ENCODE measurements at places on chromosomes 1 and 21.

DNA sequence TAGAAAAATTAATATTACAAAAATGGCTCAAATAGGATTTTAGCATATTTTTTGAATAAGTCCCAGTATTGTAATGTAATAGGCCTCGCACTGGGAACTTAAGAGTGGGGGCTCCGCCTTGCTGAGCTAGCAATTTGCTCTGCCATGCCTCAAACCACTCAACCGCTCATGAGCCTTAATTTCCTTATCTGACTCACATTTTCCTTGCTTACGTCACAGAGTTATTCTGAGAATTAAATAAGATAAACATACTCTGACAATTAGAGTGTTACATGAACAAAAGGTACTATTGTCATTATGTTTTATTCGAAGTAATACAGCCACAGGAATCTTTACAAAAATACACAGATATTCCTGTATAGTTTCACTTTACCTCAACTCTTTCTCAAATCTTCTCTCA, 108.1 kb downstream of the SLC44A5 start:
- no peak for DNase-seq

DNA sequence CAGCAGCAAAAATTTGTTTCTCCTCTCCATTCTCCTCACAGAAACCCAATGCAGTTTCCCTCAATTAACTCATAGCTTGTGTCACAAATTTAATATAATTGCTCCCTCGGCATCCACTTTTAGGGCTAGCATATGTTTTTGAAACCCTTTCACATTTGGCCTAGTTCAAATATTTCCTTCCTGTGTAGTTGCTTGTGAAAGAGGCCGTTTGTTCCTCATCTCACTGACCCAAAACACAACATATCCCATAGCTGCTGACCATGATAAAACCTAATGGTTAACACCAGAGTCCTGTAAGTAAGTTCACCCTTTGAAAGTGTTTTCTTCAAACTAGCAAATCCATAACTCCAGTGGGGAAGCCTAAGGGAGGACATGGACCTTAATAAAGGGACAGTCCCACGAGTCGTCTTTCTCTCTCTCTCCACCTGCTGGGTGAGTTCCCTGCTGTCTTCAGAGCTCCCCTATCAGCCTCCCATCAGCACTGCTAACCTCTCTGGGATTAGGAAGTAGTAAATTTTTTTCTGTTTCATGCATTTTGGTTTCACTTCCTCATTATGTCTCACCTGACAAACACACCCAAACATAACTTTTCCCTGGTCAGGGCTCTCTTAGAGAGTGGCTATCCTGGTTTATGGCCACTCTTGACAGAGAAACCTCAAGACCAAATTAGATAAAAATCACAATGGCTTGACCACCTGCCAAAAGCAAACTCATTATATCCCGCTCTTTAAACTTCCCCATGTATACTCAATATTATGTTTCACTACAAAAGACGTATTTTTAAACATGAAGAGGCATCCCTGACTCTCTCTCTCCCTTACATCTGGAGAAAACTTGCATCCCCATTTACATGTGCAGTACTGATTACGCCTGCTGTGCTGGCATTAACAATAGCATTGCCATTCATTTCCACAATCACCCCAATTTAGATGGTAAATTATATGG, 177.7 kb upstream of the HP1BP3 start:
- peak; percentile 15 for DNase-seq

GRCh38 chr1:3339856-3340255, 114.6 kb upstream of the ARHGEF16 start:
- no peak for DNase-seq

DNA sequence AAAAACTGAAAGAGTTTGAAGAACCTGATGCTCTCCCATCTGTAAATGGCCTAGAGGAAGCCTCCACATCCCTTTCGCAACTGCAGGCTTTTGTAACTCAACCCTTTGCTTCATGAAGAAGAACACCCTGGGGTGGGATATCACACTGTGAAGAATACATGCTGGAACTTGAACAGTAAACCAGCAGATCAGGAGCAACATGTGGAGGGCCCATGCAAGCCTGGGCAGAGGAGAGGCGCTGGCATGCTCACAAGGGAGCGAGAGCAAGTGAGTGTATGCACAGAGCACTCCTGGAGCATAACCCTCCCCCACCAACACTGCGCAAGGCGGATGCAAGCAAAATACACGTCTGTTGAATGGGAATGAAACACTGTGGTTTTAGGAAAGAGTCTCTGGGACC, 24.6 kb upstream of the SPAG17 start:
- DNase-seq = no peak

DNA sequence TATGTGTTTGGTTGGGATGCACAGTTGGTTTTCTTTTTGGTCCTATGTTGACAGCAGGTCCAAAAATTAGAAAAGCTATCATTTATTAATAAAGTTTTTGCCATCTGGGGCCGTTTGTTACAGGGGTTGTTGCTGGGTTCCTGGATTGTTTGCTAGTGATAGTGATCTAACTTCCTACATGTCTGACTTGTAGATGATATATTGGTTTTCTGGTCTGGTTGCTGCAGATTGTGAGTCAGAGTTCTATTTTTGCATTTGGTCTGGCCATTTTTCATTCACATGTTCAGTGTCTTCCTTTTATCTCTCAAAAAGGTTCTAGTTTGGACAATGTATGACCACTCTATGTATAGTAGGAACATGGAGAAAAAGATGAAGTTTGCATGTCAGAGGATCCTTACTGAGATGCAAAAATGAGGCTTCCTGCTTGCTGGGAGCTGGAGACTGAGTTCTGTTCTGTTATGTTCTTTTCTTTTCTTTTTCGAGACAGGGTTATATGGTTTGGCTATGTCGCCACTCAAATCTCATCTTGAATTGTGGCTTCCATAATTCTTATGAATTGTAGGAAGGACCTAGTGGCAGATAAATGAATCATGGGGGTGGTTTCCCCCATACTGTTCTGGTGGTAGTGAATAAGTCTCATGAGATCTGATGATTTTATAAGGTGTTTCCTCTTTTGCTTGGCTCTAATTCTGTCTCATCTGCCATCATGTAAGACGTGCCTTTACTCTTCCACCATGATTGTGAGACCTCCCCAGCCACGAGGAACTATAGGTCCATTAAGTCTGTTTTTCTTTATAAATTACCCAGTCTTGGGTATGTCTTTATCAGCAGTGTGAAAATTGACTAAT, 4.2 kb upstream of the NVL start:
- no peak for DNase-seq

- DNase-seq = no peak
Measured at GRCh38 chr1:108712606-108713150, at the start of gene FNDC7. FNDC7 (plus strand) TSS chr1:108712908; CDS start chr1:108712934, 26 bp downstream.

DNA sequence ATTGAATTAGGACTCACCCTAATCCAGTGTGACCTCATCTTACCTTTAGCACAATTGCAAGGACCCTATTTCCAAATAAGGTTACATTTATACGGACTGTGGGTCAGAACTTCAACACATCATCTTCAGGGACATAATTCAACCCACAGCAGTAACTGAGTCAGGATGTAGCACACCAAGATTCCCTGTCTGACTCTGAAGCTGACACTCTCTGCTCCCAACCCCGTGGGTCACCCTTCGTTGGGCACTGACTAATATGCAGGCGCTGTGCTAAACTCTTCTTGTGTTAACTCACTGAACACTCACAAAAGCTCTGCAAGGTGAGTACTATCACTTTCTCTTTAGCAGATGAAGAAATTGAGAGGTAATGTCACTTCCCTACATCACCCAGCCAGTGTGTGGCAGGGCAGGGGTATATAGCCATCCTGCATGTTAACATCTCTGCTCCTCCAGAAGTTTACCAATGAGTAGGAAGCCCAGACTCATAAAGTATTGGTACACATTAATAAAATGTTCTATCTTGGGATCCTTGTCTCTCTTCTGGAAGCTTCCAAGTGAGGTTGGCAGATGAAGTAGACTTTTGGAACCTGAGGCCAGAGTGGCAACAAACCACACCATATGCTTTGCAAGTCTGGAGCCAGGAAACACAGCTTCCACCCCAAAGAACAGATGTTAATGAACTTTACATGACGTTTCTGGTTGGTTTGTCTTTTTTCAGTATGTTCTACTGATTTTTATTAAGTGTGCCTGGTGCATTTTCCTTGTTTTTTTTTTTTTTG, 139.2 kb upstream of the KLHDC7A start:
- no peak for DNase-seq

DNA sequence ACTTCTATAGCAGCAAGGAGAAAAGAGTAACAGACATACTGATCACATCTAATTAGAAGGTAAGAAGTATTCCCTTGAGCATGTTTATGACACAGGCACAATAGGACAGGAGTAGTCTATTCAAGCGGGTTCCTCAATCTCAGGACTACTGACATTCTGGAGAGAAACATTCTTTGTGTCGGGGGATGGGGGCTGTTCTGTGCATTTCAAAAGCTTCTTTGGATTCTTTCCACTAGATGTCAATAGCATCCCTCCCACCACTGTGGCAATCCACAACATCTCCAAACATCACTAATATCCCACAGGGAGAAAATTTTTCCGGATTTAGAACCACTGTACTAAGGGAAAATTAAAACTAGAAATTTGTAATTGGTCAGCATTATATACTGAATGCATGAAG, 56.9 kb downstream of the ADAMTS5 start:
- DNase-seq = no peak

- DNase-seq = no peak
Measured at GRCh38 chr21:42194863-42195262, 24.1 kb upstream of the ABCG1 start.

DNA sequence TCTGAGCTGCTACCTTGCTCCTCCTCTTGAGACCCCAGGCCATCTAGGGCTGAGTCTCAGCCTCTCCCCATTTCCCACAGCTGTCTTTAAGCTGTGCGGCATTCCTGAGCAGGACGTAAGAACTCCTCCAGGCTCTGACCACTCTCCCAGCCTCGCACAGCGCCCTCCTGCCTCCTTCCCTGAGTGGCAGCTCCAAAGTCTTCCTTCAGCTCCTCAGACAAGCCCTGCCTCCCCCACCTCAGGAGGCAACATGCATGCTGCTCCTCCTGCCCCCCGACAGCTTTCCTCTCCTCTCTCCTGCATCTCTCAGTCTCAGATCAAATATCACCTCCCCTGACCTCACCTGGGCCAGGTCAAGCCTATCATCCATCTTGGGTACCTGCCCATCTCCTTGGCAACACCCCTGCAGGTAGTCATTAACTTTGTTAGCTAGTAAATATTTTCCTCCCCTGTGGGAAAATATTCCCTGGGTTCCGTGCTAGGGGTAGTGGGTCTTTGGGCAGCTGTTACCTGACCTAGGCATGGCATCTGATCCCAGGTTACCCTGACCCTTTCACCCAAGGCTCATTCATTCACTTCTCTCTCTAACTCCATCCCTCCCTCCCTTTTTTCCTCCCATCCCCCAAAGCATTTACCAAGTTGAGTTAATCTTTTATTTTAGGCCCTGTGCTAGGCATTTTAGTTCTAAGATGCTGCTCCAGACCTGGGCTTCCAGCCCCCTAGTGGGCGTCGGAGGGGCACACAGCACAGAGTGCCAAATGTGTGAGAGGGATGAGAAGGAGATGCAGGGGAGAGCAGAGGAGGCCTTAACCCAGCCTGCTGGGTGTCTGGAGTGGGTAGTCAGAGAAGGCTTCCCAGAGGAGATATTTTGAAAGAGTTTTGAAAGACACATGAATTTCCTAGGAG, 419.9 kb downstream of the PTPRU start:
- no peak for DNase-seq

DNA sequence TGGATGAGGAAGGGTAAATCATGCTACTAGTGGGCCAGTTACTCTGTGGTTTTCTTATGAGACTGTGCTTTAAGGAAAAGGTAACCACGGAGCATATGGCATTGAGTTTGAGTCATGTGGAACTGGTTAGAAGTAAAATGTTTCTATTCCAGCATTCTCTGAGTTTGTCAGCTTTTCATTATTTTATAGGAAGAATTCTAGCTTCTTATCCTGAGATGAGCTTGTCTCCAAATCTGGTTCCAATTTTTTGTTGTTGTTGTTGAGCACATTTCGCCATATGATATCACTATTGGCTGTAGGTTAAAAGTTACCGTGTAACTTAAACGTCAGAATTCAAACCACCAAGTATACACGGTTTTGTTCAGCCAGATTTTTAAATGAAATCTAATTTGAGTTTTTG, 69.9 kb downstream of the ATF6 start:
- no peak for DNase-seq

- DNase-seq = no peak
Measured at GRCh38 chr1:158334526-158335212, 3.3 kb upstream of the CD1B start.

DNA sequence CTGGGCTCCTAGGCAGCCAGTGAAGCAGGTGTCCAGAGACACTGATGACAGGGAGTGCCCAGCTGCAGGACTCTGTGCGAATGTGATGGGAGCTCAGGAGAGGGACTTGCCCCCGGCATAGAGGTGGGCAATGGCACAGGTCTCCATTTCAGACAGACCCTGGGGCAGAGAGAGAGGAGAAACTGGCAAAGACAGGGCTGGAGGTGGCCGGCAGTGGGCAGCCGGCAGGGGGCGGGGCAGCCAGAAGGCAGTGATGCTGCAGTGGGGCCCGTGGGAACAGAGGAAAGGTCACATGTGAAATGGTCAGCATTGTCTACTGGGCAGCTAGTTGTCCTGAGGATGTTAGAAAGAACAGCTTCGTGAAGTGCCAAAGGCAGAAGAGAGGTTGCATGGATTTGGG, 112.6 kb downstream of the HUNK start:
- DNase-seq = no peak

GRCh38 chr1:48687282-48688045, 89.2 kb downstream of the BEND5 start:
- no peak for DNase-seq

- no peak for DNase-seq
Measured at GRCh38 chr1:23057301-23057700, 38.0 kb downstream of the KDM1A start.

- DNase-seq = no peak
Measured at GRCh38 chr1:66460776-66461175, 73.2 kb upstream of the SGIP1 start.

DNA sequence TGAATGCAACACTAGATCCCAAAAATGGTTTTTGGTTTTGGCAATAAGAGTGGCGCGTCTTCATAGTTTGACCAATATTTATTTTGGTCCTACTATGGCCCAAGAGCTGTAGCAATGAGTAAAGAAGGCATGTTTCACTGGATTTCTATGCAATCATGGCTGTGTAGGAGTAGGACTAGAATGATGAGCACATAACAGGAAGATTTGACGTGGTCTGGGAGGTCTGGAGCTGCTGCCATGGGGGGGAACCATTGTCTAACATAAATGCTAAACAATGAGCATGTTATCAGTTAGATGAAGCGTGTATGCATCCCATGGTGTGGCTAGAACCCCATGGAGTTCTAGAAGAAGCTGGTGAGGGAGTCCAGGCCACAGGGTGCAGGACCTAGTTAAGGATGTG, 38.3 kb downstream of the OLIG1 start:
- no peak for DNase-seq

DNA sequence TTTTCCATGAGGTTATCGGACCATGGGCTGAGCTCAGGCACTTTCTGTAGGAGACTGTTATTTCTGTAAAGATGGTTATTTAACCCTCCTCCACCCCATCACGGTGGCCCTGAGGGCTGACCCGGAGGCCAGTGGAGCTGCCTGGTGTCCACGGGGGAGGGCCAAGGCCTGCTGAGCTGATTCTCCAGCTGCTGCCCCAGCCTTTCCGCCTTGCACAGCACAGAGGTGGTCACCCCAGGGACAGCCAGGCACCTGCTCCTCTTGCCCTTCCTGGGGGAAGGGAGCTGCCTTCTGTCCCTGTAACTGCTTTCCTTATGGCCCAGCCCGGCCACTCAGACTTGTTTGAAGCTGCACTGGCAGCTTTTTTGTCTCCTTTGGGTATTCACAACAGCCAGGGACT, 2.6 kb upstream of the CCDC28B start:
- no peak for DNase-seq

GRCh38 chr1:75338616-75339483, 204.7 kb downstream of the LHX8 start:
- peak; percentile 2 for DNase-seq

Measured in GM12891 (cell line).